ENCODE measurements at places on chromosomes 11 and 22.

DNA sequence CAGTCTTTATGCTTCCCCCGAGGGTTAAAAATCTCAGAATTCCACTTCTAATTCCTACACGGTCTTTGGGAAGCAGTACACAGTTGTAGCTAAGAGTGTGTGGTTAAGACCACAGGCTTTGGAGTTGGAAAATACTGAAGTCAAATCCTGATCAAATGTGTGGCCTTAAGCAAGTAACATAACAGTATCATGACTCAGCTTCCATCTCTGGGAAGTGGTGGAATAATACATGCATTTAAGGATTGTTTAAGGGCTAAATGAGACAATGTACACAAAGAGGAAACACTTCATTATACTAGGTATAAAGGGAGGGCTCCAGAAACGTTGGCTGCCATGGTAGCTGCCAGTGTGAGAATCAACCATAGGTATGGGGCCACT lies 71.5 kb downstream of the FAT3 start:
- DNase-seq, result no peak

- no peak for DNase-seq
These were observed 1.5 kb downstream of the TCIRG1 start for GRCh38 chr11:68040101-68040956.

- DNase-seq, result peak; percentile 10
These were observed 19.2 kb downstream of the GLYATL1 start for GRCh38 chr11:58958500-58958899.

GRCh38 chr11:73342633-73343032 lies 33.6 kb upstream of the RELT start:
- no peak for DNase-seq

DNA sequence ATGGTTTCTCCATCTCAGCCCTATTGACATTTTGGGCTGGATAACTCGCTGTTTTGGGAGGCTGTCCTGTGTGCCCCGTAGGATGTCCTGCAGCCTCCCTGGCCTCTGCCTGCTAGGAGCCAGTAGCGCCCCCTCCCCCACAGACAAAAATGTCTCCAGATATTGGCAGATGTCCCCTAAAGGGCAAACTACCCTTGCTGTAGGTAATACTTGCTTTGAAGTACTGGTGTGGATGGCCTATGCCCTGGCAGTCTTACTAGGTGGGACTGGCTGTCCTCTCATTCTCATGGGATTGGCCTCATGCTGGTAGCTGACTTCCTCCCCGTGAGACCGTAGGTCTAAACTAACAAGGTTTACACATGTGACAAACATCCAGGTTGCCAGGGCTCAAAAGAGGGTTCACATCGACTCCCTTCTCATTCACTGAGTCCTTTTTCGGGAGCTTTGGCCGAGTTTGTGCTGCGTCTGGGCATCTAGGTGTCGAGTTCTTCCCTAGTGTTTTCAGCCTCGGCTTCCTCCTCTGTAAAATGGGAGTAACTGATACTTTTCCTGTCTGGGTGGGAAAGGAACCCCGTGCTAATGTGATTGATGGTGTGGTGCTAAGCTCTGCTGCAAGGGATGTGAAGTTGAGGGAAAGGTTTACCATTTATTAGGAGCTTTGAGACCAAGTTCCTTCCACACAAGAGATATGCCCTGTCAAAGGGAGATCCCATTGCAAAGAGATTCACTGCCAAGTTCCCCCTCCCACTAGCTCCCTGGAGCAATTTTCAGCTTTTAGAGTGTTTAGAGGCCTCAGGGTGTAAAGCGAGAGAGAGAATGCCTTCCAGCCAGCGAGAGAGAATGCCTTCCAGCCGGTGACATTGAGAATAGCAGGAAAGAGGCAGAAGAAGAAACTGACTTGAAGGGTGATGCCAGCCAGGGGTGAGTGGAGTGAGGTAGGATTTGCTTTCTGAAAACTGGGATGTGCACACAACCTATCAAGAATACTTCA lies 17.0 kb downstream of the PTPRJ start:
- DNase-seq, result no peak
